Hematopoietic multipotent progenitor cell treated with erythropoietin and hydrocortisone succinate and interleukin-3 and kit ligand, for 4 days (in vitro differentiated cells): ENCODE measurements at places on chromosomes 3 and 15.

- DNase-seq = no peak
Observed at GRCh38 chr15:60957111-60957510, 272.0 kb downstream of the RORA start.

- no peak for DNase-seq
Observed at GRCh38 chr3:133926736-133927539, 31.3 kb upstream of the RAB6B start.

DNA sequence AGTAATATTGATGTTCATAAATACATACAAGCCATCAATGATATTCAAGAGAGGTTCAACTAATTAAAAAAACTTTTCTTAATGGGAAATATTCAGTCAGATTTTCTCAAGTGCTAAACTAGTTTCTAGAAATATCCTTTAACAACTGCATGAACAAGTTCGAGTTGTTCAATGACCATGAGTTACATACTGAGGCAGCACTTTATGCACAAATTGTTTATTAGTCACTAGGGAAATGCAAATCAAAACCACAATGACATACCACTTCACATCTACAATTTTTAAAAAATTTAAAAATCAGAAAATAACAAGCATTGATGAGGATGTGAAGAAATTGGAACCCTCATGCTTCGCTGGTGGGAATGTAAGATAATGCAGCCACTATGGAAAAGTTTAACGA, 62.4 kb downstream of the RAD18 start:
- DNase-seq = no peak

DNA sequence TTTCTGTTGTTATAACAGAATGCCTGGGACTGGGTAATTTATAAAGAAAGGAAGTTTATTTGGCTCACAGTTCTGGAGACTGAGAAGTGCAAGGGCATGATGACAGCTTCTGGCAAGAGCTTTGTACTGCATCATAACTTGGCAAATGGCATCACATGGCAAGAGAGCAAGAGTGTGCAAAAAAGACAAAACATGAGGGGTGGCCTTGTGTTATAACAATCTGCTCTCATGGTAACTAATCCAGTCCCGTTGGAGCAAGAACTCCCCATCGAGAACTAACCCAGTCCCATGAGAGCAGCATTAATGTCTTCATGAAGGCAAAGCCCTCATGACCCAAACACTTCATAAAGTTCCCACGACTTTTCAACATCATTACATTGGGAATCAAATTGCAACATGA, 23.2 kb downstream of the SCN11A start:
- no peak for DNase-seq

GRCh38 chr3:3305841-3306240, 126.3 kb upstream of the CRBN start:
- no peak for DNase-seq

GRCh38 chr15:78067328-78068228, 9.9 kb downstream of the TBC1D2B start:
- DNase-seq = peak; percentile 58

- DNase-seq = peak; percentile 70
Observed at GRCh38 chr15:38069511-38070011, 135.1 kb downstream of the TMCO5A start.

- DNase-seq = no peak
Observed at GRCh38 chr15:48559285-48559684, 86.2 kb downstream of the FBN1 start.

DNA sequence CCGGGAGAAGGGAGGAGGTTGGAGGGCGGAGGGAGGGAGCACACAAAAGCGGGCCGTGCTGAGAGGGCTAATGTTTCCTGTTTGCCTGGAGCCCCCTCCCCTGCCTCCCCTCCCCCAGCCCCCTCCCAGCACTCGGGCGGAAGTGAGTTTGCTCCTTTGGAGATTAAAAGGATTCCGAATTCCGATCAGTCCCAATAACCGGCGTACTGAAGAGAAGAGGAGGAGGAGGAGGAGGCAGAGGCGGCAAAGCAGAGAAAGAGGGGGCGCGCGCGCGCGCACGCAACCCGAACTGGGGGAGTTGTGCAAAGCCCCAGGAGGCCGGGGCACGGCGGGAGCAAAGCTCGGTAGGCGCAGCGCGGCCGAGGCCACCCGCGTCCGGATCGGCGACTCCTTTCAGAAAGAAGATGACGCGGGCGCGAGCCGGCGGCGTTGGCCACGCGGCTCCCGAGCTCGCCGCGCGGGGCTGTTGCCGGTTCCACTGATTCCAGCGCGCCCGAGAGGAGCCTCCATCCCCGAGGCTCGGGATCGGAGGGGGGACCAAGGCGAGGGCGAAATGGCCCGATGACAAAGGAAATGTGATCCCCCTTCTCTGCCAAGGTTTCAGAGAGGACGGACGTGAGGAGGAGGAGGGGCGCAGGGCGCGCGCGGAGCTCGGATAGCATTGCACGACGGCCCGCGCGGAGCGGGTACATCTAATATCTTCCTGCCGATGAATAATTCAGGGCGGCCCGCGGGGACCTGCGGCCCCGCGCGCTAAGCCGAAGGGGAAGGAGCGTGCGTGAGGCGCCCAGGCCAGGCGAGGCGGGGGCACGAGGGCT, 1.1 kb upstream of the TRIM71 start:
- peak; percentile 45 for DNase-seq

DNA sequence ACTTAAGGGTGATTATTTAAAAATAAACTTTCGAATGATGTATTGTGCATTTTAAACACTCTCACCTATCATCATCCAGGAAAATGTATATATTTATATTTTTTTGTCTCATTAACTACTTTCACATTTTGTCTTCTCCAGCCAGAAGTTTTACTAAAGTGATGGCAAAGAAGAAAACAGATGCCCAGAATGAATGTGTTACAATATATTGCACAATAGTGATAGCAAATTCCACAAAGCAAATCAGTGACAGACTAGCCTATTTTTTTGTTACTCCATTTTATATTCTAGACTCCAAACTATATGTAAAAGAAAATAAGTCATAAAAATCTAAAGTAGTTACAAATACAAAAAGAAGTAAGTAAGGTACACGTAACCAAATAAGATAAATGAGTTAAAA, 414.7 kb downstream of the EPHA3 start:
- no peak for DNase-seq

- no peak for DNase-seq
Observed at GRCh38 chr3:139269984-139270383, 73.8 kb upstream of the MRPS22 start.

GRCh38 chr3:5304789-5305683, 117.5 kb downstream of the EDEM1 start:
- peak; percentile 81 for DNase-seq

GRCh38 chr3:168620854-168621253, 525.1 kb upstream of the GOLIM4 start:
- peak; percentile 69 for DNase-seq

- no peak for DNase-seq
Observed at GRCh38 chr3:183828538-183828870, 3.1 kb upstream of the MAP6D1 start.
